Stimulated activated CD8-positive, alpha-beta memory T cell treated with anti-CD3 and anti-CD28 coated beads, Interleukin-7, amount 100 ng/mL, for 1 hour (primary cell): ENCODE measurements at places on chromosomes 11 and 22.

GRCh38 chr11:20014067-20014402 lies 146.2 kb downstream of the DBX1 start:
- DNase-seq = no peak

- DNase-seq = no peak
These were observed 1507.5 kb downstream of the BRD1 start for GRCh38 chr22:48320048-48320682.

DNA sequence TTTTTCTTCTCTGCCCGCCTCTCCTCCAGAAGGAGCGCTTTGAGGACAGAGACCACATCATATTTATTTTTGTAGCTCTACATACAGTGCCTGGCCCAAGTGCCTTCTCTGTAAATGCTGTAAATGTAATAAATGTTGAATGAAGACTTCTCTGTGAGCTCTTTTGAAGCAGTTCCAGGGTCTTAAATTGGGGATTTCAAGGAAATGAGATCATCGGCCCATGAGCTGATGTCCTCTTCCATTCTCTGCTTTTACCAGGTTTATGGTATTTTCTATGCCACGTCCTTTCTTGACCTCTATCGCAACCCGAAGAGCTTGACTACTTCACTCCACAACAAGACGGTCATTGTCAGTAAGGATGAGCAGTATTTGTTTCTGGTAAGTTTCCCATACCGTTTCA lies 165.7 kb upstream of the SORL1-AS1 start:
- no peak for DNase-seq

DNA sequence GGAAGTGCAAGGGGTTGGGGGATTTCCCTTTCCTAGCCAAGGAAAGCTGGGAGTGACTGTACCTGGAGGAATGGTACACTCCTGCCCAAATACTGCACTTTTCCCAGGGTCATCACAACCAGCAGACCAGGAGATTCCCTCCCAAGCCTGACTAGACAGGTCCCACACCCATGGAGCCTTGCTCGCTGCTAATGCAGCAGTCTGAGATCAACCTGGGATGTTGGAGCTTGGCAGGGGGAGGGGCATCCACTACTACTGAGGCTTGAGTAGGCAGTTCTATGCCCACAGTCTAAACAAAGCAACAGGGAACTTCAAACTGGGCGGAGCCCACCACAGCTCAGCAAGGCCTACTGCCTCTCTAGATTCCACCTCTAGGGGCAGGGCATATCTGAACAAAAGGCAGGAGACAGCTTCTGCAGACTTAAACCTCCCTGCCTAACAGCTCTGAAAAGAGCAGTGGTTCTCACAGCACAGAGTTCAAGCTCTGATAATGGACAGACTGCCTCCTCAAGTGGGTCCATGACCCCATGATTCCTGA lies 58.5 kb downstream of the SLC22A9 start:
- DNase-seq = no peak

- no peak for DNase-seq
These were observed 14.8 kb upstream of the MDK start for GRCh38 chr11:46366661-46367161.

DNA sequence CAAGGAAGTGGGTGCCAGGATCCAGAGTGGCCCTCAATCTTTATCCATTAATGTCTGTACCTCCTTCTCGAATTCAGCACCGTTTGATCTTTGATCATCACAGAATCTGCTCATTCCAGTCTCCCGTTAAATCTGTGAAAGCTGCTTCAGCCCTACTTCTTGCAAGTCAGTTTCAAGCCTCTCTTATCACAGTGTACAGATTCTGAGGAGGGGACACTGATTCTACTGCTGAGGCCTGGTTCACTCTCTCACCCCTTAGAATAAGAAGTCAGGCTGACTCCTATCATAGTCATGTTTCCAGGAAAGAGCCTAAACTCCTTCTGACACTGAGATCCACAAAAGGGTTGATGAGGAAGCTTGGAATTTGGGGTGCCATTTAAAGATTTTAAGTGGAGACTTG lies 39.0 kb downstream of the MAML2 start:
- no peak for DNase-seq

GRCh38 chr22:41863472-41863871 lies 30.6 kb downstream of the SREBF2 start:
- no peak for DNase-seq

DNA sequence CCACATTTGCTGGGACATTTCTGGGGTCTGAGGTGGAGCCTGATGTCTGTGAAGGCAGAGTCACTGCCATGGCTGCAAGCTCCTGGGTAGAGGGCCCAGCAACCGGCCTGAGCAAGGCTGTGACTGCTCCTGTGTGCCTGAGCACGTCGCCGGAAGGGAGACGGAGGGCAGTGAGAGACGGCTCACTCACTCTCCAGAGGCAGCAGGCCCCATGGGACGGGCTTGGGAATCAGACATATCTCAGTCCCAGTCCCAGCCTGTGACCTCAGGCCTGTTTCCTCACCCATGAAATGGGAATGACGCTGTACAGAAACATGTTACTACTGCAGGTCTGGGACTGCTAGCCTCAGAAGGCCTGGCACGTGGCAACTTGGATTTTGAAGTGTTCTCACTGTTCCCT lies 36.4 kb upstream of the RASL10A start:
- DNase-seq = no peak

GRCh38 chr22:39150848-39151215 lies 1.6 kb downstream of the CBX7 start:
- DNase-seq = no peak

GRCh38 chr11:16194566-16194965 lies 161.8 kb downstream of the SOX6 start:
- no peak for DNase-seq

DNA sequence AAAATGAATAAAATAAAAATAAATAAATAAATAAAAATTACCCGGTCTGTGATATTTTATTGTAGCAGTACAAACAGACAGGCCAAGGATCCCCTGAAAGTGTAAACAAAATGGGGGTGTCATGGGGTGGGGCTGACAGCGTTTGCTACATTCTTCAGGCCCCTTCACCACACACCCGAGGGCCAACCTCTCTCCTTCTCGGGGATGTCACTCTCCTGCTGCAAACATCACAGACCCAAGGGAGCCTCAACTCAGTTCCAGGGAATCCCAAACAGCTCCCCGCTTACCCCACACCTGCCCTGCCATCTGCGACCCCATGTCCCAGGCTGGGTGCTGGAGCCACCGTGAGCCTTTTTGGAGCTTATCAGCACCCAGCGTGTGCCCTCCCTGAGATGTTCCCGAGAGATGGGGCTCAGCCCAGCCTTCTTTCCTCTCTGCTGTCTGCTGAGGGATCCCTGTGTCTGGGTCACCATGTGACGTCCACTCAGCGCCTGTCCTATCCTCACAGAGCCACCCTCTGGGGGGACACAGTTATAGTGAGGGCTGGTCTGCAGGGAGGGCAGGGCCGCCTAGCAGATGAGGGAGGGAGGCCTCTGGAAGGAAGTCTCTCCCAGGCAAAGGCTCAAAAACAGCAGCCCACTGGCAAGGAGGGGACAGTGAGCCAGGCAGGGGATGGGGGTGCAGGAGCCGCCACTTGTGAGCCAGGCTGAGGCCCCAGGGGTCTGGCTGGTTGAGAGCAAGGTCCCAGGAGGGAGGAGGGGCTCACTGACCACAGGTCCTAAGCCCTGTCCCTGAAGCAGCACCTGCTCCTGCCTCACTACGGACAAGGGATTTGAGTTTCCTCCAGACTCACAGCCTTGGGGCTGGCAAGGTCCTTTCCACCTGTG lies 1041.6 kb downstream of the BRD1 start:
- no peak for DNase-seq

- DNase-seq = no peak
These were observed 722 bp downstream of the IFITM10 start for GRCh38 chr11:1749395-1750351.

DNA sequence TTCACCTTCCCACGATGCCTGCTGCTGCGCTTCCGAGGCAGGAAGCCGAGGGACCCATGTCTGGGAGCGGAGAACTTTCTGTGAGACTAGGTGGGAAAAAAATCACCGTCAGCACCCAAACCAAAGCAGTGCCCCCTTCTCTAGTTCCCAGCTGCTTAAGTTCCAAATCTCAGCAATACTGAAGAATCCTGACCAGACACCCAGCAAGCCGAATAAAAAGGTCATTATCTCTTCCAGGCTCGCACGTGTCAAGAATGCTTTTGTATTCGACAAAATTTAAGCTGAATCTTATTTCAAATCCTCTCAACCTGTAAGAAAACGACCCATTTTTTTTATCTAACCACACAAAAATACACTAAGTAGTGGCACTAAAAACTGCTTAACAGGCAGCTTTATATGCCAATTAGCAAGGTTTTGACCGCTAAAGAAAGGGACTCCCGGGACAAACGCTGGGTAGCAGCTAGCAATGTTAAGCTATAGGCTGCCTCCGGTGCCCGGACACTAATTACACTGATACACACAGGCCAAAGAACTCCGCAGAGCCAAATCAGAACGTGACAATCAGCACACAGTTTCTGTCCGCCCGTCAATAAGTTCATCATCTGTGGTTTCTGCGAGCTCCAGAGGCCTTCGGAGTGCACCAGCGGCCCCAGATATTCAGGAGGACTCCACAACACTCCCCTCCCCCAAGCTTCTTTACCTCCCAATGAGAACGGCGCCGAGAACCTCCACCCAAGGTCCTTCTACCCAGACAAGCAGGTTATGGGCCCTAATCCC lies 728 bp downstream of the RPL3 start:
- DNase-seq = no peak

GRCh38 chr11:126102436-126102981 lies 39.8 kb upstream of the CDON start:
- DNase-seq = no peak

- no peak for DNase-seq
These were observed 71.5 kb downstream of the SHANK2 start for GRCh38 chr11:71180694-71181470.

GRCh38 chr11:106457727-106458126 lies 380.3 kb downstream of the AASDHPPT start:
- no peak for DNase-seq

DNA sequence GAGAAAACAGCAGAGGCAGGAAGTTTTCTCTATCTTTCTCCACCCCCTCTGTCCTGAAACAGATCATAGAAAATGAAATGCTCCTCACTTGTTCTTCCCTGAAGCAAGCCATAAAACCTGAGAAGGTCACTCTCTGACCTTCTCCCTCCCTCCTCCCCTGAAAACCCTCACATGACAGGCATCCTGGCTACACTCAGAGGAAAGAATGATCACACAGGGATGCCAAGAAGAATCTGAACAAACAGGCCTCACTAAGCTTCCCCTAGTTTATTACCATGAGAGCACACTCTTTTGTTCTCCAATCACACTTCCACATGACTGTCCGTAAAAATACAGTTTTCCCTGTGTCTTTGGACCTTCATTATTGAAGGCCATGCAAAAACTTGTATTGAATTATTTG lies 300.1 kb downstream of the BUD13 start:
- DNase-seq = no peak
